ENCODE measurements at places on chromosomes 13 and 19. TPM values are rescaled to one million over a fixed set of nuclear protein-coding genes. Genes with fewer than 3 reads are reported as not detected.

DNA sequence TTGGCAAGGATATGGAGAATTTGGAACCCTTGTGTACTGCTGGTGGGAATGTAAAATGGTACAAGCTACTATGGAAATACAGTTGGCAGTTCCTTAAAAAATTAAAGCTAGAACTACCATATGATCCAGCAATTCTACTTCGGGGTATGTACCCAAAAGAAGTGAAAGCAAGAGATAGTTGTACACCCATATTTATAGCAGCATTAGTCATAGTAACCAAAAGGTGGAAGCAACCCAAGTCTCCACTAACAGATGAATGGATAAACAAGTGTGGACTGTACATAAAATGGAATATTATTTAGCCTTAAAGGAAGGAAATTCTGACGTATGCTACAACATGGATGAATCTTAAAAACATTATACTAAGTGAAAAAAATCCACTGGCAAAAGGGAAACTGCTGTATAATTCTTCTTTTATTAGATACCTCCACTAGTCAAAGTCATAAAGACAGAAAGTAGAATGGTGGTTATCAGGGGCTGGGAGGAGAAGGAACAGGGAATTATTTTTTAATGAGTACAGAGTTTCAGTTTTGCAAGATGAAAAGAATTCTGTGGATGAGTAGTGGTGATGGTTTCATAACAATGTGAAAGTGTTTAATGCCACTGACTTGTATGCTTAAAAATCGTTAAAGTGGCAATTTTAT is 141.6 kb downstream of the RXFP2 start:
- no peak overlapping the region for H3K4me3 ChIP-seq
- no peaks in the 10 kb centered on the region for H3K36me3 ChIP-seq
- no peak for DNase-seq

DNA sequence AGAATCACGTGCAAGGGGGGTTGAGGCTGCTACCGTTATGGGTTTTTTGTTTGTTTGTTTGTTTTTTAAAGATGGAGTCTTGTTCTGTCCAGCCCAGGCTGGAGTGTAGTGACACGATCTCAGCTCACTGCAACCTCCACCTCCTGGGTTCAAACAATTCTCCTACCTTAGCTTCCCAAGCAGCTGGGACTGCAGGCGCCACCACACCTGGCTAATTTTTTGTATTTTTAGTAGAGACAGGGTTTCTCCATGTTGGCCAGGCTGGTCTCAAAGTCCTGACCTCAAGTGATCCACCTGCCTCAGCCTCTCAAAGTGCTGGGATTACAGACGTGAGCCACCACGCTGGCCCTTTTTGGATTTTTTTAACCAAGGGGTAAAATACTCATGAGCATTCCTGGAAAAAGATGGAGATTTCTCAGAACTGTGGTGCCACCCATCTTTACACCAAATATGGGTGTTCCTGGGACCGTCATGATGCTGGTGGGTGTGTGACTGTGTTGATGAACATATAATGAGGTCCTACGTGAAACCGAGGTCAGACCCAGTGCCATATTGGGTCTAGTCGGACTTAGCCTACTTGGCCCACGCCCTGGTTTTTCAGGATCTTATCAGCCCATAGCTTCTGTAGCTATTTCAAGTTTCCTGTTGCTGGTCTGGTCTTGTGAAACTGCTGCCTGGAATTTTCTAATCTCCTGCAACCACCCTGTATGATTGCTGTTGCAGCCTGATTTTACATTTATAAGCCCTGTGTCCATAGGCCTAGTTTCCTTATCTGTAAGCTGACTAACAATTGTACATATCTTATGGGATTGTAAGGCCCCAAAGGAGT is 6.2 kb downstream of the PPP1R15A start:
- H3K27me3 ChIP-seq, result no peaks in the 10 kb centered on the region
- peak overlapping the region; percentile 44 for H3K27ac ChIP-seq
- DNase-seq, result peak; percentile 68
- peaks cover 51% of the 10 kb centered on the region for H3K36me3 ChIP-seq
- no peak overlapping the region for H3K4me3 ChIP-seq

EPS8L1 gene
- 25.5 TPM for total RNA-seq

TSHZ3 gene
- 5.4 TPM for total RNA-seq

IRGC gene
- not detected for total RNA-seq
